Lung microvascular endothelial cell (primary cell): ENCODE measurements at places on chromosomes 1 and 21. TPM values are rescaled to one million over a fixed set of nuclear protein-coding genes. Genes with fewer than 3 reads are reported as not detected.
A peak's percentile ranks its signal among the peaks of the same experiment; 100 is the strongest.

- DNase-seq, result no peak
Measured at GRCh38 chr1:185249563-185249962, 67.5 kb downstream of the IVNS1ABP start.

DNA sequence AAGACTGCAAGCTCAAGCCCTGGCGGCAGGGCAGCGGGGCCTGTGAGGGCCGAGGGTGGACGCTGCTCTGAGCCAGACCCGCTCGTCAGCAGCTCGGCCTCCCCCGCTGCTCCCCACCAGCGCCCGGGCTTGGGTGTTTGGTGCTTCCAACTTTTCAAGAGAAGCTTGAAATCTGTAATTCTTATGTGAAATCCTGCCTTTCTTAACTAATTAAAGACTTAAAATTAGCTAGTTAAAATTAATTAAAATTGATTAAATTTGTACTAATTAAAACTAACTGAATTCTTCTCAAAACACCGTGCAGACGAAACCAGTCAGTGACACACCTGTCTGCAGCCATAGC, 14.0 kb upstream of the SLC19A1 start:
- DNase-seq, result no peak

GRCh38 chr1:245823408-245824147, 668.8 kb downstream of the KIF26B start:
- DNase-seq, result no peak

DNA sequence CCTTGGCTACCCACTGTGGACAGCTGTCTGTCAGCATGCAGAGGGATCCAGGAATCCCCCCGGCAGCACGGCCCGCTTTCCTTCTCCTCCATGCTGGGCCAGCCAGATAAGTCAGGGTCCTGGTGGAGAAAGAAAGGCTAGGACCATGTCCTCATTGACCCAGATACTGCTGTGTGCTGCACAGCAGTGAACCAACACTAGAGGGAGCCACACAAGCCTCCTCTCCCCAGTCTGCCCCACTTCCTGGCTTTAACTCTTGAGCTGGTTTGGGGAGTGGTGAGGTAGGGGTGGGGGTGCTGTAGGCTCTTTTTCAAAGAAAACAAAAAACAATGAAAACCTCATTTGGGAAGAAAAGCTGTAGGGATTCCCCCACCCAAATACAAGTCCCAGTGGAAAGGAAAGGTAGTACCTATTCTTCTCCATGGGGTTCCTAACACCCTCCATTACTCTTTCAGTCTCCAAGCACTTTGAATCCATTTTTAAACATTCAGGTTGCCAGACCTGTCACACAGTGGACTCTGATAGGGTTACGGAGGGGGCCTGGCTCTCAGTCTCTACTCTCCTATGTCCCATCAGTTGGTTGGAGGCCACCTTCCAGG, 84.9 kb upstream of the CD1D start:
- DNase-seq, result peak; percentile 45

DNA sequence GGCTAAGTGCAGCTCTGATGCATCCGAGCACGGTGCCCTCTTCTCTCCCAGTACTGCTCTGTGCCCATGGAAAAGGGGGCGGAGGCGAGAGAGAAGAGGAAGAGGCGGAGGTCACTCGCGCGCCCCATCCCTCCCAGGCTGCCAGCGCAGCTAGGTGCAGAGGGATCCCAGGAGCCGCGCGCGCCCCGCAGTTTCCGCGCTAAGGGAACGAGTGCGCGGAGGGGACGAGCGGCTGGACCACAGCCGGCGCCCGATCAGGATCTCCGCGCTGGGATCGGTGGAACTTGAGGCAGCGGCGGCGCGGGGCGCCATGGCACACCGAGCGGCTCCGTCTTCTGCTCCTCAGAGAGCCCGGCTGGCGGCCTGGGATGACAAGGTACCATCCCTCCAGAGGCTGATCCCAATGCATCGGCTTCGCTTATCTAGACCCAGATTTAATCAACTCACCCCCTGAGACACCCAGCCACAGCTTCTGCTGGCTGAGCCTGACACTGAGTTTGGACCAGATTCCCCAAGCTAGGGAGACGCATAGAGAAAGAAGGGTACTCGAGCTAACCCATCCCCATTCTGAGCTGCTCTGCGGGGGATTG, at the start of gene PTGFR:
Gene PTGFR (plus strand): TSS at position 114 of the 590 bp plus-strand sequence. CDS start 1,770 bp downstream, outside the sequence.
- DNase-seq, result peak; percentile 20

GRCh38 chr1:27618341-27619082, 14.6 kb upstream of the AHDC1 start:
- no peak for DNase-seq

GRCh38 chr1:186634511-186634910, 45.7 kb downstream of the PTGS2 start:
- DNase-seq, result no peak

- DNase-seq, result no peak
Measured at GRCh38 chr1:51156752-51157151, 54.7 kb downstream of the C1orf185 start.

DNA sequence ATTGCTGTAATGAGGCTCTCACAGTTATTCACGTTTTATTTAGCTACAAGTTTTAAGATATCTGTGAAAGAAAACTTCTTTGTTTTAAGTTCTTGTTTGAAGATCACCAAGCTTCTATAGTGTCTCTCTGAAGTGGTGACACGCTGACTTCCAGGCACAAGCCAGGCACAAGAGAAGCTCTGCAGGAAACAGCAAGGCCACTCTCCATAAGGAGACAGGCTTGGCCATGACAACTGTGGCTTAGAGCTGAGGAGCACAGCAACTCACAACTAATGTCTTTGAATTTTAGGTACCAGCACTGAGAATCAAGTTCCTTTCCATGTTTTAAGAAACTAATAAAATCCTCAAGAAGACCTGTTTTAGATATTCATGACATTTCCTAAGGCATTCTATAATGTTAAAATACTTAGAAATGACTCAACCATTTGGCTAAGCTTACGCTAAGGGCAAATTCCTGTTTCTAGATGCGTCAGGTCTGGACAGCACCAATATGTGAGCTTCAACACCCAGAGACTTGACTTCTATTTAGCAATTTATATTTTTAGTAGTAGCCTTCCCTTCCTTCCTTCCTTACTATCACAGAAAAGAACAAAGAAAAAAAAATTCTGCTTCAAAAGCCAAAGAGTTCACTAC, 40.2 kb downstream of the APP start:
- DNase-seq, result peak; percentile 78

GRCh38 chr21:36337099-36337509, 17.1 kb downstream of the MORC3 start:
- DNase-seq, result peak; percentile 27

GRCh38 chr1:54836594-54836993, 35.5 kb upstream of the TTC22 start:
- no peak for DNase-seq

DNA sequence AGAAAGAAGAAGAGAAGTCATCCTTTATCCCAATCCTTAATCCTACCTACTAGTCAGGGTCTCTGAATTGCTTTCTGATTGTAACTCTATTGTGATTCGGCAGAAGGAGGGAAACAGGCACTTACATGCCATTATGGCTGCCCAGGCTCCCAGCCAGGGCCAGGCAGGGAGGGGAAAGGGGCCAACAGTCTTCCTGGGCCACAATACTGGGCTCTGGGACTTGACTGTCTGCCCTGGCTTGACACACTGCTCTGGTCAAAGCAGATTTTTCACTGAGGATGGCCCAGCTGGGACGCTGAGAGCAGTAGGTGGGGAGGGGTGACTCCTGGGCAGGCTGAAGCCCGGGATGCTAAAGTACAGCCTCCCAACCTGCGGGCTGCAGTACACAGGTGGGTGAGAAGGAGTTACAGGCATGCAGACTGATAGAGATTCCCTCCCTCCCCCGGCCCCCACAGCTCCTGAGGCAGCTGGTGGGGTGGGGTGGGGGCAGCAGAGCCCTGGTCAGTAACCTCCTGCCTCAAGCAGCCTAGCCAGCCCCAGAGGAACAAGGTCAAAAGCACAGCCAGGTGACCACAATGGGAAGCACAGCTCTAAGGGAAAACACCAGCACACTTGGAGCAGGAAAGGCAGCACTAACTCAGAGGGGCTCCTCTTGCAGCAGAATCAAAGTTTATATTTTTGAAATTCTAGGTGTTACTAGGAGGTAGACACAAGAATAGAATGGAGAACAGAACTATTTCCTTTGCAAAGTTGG, 25.3 kb downstream of the KCND3 start:
- DNase-seq, result no peak

DNA sequence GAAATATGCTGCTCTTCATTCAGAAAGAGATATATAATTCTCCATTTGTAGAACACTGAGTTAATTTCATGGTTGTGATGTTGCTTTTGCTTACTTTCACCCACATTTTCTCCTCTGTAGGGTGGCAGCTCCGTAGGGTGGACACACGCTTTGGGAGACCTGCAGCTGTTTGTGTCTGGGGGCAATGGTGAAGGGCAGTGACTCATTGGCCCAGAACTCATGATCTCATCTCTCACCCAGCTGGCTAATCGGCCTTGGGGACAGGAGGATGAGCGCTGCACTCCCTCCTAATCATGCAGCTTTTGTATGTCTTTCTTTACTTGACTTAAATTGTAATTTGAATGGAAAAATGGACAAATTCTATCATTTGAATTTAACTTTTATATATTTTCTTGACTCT, 9.6 kb downstream of the DISC1 start:
- peak; percentile 83 for DNase-seq

MIB2 gene
- 20.5 and 51.6 TPM in 2 replicates for total RNA-seq

ZNF695 gene
- 0.99 and 1.7 TPM in 2 replicates for total RNA-seq

IFNAR2 gene
- total RNA-seq, result 5.4 and 8.1 TPM in 2 replicates

PYHIN1 gene
- not detected in 2 replicates for total RNA-seq

FAM151A gene
- not detected in 2 replicates for total RNA-seq

RNPC3 gene
- 3.3 and 4.8 TPM in 2 replicates for total RNA-seq

ANGPTL3 gene
- total RNA-seq, result not detected in 2 replicates

CD160 gene
- not detected in 2 replicates for total RNA-seq

SEMA4A gene
- total RNA-seq, result 0.20 and 0.44 TPM in 2 replicates

NTNG1 gene
- total RNA-seq, result under 0.01 TPM in 1 of 2 replicates, not detected in the other

ARHGEF2 gene
- total RNA-seq, result 59.3 and 69.4 TPM in 2 replicates

PRRX1 gene
- under 0.01 and 0.65 TPM in 2 replicates for total RNA-seq

ST6GALNAC5 gene
- not detected in 2 replicates for total RNA-seq
